ENCODE measurements at places on chromosomes 4 and X.

DNA sequence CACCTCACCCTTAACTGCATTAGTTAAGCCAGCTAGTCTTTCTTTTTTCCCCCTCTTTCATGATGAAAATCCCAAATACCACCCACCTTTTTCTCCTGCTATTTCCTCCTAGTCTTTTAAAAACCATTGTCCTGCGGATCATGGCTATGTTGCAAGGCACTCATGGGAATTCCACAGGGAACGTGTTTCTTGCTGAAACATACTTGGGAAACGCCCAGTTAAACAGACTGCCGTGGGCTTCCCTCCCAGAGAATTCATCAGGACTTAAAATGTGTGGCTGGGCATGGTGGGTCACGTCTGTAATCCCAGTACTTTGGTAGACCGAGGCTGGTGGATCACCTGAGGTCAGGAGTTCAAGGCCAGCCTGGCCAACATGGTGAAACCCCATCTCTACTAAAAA, 32.2 kb downstream of the XG start:
- DNase-seq: no peak

DNA sequence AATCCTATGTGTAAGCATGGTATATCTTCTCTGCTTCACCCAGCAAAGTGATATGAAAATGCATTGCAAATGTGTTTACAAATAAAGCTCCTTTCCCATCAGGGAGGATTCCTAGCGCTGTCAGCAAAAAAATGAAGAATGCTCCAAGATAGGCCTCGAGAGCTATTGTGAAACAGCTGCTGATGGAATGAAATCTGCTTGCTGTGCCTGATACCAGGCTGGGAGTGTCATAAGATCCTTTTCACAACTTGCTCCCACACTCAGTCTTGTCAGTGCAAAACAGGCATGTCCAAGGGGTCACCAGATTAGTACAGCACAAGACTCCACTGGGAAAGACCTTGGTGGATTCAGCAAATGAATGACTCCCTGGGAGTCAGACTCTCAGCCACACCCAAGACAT, 34.1 kb downstream of the HNRNPH2 start:
- no peak for DNase-seq

DNA sequence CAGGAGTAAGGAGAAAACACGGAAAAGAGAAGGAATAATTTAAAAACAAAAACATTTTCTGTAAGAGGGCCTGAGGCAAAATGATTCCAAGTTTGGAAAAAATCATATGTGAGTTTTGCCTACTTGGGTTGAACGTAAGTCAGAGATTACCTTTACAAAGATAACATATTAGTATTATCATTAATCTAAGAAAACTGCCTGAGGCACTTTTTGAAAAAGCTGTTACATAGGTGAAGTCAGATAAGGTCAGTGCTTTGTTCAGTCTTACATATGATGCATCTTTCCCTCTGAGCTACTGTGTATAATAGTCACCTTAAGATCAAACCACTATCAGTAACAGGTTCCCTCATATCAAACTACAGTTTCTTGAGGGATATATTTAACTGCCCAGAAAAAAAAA, 287.2 kb downstream of the TMA16 start:
- no peak for DNase-seq

- no peak for DNase-seq
Measured at GRCh38 chr4:163679189-163679588, 184.7 kb downstream of the TMA16 start.

DNA sequence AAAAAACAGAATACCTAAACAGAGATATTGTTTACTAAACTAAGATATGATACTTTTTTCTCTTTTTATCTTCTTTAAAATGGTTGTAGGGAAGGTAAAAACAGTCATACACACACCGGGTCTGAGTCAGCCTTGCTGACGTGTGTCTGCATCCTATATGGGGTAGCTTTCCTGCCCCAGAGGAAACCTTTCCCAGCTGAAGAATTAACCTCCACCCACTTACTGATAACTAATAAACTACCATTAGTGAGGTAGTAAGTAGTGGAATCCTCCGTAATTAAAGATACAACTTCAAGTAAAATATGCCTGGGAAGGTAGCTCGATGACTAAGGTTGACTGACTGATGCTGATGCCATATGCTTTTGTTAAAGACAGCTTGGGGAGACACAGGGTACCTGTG, 312.2 kb downstream of the DCTD start:
- no peak for DNase-seq

DNA sequence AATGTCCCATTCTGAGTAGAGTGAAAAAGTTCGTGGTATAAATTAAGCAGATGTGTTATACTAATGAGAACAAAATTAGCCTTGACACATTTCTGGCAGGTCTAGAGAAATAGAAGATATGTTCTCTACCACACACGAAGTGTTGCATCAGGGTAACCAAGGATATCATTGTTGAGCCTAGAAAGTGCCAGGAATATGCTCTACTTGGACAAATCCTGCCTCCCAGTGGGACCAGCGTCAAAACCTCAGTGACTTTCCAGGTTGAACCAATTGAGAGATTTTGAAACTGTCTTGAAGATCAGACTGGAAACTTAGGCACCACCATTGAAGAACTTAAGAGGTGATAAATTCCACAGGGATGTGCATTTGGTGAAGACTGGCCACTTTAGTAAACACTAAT, 115.9 kb downstream of the HPGD start:
- DNase-seq: no peak

DNA sequence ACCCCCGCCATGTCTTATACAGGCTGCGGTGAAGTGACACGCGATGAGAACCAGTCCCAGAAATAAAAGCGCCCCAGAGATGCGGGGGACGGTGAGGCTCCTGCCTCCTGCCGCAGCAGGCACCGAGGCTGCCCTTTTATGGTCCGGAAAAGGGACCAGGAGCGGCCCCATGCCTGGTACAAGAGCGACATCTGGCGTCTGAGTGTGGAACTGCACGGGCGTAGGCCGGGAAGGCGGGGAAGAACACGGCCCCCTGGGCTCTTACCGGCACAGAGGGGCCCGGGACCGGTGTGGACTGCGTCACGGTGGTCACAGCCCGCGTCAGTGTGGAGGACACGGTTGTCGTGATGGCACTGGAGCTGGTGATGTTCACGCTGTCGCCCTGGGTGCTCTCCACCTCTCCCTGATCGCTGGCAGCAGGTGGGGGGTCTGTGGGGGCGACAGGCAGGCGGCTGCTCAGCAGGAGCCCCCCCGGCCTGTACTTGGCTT, 8.9 kb upstream of the RENBP start:
- no peak for DNase-seq

DNA sequence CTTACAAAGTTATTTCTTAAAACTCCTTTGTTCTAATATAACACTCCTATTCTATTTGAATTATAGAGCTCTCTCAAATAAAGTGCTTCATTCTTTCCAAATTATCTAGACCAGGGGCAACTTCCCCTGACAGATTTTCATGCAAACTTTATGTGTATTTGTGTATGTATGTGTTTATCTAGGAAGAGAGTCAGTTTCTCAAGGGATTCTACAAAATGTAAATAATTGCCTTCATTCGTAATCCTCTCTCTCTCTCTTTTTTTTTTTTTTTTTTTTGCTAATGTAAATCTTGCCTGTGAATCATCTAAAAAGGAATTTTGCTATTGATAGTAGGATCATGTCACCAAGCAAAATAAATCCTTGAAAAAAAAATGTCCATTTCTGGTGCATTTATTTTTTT, 38.9 kb upstream of the RBPJ start:
- DNase-seq: no peak

- no peak for DNase-seq
Measured at GRCh38 chrX:46572340-46572936, 1.1 kb upstream of the CHST7 start.

DNA sequence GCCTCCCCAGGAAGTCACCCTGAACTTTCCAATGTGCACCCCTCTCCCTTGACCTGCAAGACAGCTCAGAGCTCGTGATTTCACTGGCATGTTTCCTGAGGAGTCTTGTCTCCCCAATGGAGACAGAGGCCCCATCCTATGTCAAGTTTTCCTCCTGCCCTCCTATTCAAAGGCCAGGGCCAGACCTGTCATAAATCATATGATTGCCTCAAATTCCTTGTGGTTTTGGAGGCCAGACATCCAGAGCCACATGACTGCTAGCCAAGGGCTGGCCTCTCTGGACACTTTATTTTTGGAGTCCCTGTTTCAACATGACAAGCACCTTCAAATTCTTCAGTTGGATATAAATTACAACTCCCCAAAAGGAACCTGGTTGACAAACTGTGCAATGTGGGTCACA, 76.0 kb upstream of the TFDP3 start:
- no peak for DNase-seq

GRCh38 chr4:69764311-69764710, 3.9 kb upstream of the SULT1B1 start:
- no peak for DNase-seq

GRCh38 chr4:15078682-15079642, 76.7 kb downstream of the CPEB2 start:
- no peak for DNase-seq

GRCh38 chrX:101685923-101686322, 26.3 kb upstream of the ARMCX2 start:
- DNase-seq: no peak

DNA sequence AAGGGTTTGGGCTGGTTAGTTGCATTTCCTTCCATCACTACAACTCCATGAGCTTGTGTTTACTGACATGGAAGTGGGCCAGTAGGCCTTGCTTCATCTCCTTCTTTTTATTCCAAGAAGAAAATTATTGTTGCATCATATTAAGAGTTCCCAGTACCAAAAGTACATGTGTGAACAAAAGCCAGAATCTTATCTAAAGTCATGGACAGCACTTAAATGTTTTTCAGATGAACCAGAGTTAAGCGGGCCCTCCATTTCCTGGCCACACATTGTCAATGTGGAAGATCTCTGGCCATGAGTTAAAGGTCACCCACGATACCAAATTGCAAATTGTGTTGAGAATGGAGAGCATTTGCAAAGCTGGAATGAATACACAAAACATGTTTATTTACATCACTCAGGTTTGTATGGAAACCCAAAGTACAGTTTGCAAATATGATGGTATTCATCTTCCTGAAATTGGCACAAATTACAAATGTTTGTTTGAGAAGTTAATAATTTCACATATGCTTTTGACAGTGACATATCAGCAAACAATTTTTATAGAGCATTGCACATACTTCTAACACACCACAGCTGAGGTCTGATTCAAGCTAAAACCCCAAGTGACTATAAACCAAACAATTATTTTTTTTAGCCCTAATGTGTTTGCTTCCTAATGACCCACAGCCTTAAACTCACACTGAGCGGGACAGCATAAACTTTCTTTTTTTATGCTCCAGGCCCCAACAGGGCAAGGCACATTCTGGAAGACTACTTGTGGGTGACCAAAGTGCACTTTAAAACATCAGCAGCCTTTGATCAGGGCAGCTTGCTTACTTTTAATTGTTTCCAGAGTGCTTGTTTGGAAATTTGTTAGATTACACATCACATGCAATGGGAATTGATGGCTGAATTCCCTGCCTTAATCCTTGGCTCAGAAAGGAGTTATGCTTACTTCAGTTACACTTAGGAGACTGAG, 502.9 kb upstream of the SLIT2 start:
- no peak for DNase-seq

DNA sequence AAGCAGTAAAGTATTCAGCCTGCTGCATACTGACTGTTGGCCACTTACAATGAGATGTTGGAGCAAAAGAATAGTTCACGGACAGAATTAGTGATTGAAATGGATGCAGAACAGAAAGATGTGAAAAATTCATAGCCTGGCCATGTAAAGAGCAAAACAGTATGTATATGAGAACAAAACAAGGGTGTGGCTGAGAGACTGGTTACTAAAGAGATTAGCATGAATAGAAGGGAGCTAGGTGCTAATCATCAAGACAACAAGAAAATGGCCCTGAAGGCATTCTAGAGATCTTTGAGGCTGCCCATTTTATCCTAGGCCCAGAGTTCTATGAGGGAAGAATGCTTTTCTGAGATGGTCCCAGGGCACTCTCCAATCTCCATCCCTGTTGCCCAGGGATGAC, 208.5 kb downstream of the ARHGEF9 start:
- DNase-seq: no peak

GRCh38 chr4:142435599-142436235, 410.4 kb downstream of the INPP4B start:
- DNase-seq: no peak

DNA sequence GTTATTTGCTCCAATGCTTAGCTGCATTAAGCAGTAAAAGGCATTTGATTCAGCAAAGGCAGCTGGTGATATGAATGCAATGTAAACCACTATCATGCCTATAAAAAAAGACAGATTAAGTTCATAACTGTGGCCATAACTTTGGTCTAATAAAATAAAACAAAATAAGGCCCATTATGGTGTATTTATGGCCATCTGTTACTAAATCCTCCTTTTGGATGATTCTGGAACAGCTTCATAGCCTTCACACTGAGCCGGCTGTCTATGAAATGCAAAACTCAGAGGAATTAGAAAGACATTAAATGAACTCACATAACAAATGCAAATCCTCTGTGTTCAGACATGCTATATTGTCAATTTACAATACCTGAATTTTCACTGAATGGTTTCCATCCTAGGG, 223.7 kb upstream of the FAT4 start:
- DNase-seq: no peak

DNA sequence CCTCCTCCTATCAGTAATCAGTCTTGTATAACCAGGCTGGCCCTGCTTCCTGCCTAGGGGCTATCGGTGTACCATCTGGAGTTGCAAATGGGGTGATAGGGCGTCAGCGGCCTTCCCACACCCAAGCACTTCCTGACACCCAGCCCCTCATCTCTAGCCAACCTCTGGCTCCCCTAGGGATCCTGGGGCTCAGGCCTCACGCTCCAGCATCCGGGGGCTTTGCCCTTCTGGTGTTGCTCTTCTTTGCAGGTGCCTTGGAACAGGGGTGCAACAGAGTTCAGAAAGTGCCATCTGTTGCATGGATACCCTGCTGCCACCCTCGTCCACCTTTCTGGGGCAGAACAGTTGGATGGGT, 4.1 kb downstream of the IL9R start:
- DNase-seq: no peak

All from NCI-H1417 treated with DMSO at 0.1 percent for 48 hours (cell line).